Stimulated activated naive B cell treated with anti-CD40 and anti-IgM and Interleukin-4, amounts not matched to agents 10 μg/mL and 1 μg/mL and 100 μg/mL, for 72 hours (primary cell): ENCODE measurements at places on chromosomes 4 and X.

GRCh38 chrX:69374569-69374968 is 129.6 kb upstream of the NALF2 start:
- no peaks in the 10 kb centered on the region for H3K4me1 ChIP-seq
- peaks cover 9% of the 10 kb centered on the region for H3K27me3 ChIP-seq
- H3K4me3 ChIP-seq = no peak overlapping the region
- no peak for DNase-seq
- H3K36me3 ChIP-seq = no peaks in the 10 kb centered on the region
- no peak overlapping the region for H3K27ac ChIP-seq

DNA sequence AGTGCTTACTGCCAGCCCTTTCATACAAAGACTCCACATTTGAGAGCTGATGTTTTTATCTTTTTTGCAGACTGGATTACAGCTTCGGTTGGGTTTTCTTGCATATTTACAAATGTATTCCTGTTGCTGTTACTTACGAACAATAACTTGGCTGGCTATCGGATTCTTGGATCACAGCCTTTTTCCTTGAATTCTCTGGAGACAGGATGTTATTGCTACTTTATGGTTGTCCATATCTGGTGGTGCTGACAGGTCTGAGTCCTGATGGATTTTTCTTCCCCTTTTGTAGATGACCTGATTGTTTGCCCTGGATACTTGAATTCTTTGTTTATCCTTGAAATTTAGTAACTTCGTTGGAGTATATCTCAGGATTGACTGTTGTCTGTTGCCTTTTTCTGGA is 77.7 kb downstream of the PDK3 start:
- H3K4me1 ChIP-seq = no peaks in the 10 kb centered on the region
- H3K27ac ChIP-seq = no peak overlapping the region
- peaks cover 14% of the 10 kb centered on the region for H3K36me3 ChIP-seq
- no peaks in the 10 kb centered on the region for H3K27me3 ChIP-seq
- no peak for DNase-seq

GRCh38 chr4:85928775-85929591 is 430.9 kb downstream of the MAPK10 start:
- peaks cover 13% of the 10 kb centered on the region for H3K36me3 ChIP-seq
- no peaks in the 10 kb centered on the region for H3K27me3 ChIP-seq
- H3K27ac ChIP-seq = peak overlapping the region; percentile 7
- H3K4me1 ChIP-seq = peaks cover 36% of the 10 kb centered on the region
- H3K4me3 ChIP-seq = peak overlapping the region; percentile 70

DNA sequence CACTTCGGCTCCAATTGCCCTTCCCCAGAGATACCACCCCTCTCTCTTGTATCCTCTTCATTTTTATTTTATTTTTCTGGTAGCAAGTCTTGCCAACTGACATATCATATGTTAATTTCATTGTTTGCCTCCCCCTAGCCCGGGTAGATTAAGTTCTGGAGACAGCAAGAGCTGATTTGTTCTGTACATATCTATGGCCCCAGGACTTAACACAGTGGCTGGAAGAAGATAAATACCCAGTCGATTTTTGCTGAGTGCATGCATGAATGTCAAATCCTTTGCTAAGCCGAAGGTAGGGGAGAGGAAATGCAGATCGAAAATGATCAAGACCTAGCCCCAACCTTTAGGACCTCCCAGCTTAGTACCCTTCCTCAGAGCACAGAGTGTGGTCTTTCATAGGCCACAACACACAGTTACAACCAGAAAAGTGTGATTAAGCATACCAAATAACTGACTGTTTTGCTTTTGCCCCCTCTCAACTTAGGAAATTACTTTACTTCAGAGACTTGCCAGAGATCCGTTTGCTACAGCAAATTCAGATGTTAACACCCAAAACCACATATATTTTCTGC is 58.7 kb upstream of the KLF3 start:
- no peak for DNase-seq
- H3K27me3 ChIP-seq = no peaks in the 10 kb centered on the region
- no peak overlapping the region for H3K27ac ChIP-seq
- no peak overlapping the region for H3K4me3 ChIP-seq

DNA sequence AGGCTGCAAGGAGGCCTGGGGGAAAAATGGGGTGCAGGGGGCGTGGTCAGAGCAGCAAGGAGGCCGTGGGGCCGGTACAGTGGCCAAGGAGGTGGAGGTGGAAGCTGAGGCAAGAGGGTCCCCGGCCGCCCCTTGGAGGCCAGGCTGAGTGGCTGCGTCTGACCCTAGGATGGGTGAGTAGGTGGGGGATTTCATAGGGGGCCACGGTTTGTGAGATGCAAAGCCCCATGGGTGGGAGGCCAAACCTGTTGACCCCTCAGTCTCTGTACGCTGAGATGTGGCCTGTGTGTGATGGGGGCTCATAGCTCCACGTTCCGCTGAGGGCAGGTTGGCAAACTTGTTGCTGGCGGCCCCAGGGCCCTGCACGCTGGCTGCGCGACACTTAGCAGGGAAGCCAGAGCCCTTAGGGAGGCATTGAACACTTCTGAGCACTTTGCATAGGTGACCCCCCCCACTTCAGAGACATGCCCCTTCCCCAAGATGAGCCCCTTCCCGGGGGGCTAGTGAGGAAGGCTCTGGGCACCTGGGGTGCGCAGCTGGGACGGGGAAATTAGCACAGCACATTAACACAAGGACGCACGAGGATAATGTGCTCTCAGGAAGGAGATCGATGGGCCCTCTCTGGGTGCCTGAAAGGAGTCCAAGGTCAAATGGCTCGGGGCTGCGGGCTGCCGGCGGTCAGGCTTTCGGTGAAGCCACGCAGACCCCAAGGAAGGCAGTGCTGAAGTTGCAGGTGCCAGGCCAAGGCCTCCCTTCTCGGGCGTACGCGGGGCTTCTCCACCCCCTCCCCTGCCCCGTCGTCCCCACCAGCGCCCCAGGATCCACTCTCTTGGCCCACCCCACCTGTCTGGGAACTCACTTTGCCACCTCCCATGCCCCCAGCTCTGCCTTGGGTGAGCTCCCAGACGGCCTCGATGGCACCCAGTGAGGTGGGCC is 107.4 kb downstream of the HMX1 start:
- H3K4me1 ChIP-seq = no peaks in the 10 kb centered on the region
- DNase-seq = no peak
- H3K36me3 ChIP-seq = no peaks in the 10 kb centered on the region

DNA sequence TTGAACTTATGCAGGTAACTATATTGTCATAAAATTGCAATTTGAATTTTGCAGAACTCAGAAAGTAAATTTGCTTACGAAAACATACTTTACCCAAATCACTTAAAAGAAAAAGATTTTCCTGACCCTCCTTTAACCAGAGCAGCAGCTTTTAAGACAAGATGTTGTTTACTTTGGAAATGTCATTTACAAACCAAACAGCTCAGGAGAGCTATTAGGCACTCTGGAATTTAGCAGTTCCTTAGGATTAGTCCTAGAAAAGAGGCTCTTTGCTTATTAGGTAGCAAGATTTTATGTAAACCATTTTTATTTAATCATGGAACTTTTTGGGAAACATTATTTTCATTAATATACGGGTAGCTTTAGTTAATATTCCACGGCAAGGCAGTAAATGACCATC is 765.7 kb upstream of the POU3F4 start:
- DNase-seq = no peak
- H3K4me3 ChIP-seq = no peak overlapping the region
- no peaks in the 10 kb centered on the region for H3K27me3 ChIP-seq
- H3K27ac ChIP-seq = no peak overlapping the region
- H3K36me3 ChIP-seq = no peaks in the 10 kb centered on the region
- H3K4me1 ChIP-seq = no peaks in the 10 kb centered on the region

- DNase-seq = no peak
- H3K4me1 ChIP-seq = no peaks in the 10 kb centered on the region
- no peaks in the 10 kb centered on the region for H3K36me3 ChIP-seq
- H3K4me3 ChIP-seq = no peak overlapping the region
- no peaks in the 10 kb centered on the region for H3K27me3 ChIP-seq
These were observed 226.5 kb downstream of the FBXO8 start for GRCh38 chr4:174056959-174057358.

GRCh38 chrX:84956304-84956703 is 47.4 kb upstream of the APOOL start:
- H3K27ac ChIP-seq = no peak overlapping the region
- H3K27me3 ChIP-seq = no peaks in the 10 kb centered on the region
- no peaks in the 10 kb centered on the region for H3K36me3 ChIP-seq
- H3K4me1 ChIP-seq = no peaks in the 10 kb centered on the region
- H3K4me3 ChIP-seq = no peak overlapping the region
- no peak for DNase-seq

GRCh38 chrX:49272421-49272820 is 2.8 kb downstream of the PPP1R3F start:
- H3K27ac ChIP-seq = peak overlapping the region; percentile 42
- no peaks in the 10 kb centered on the region for H3K27me3 ChIP-seq
- peaks cover 15% of the 10 kb centered on the region for H3K36me3 ChIP-seq
- H3K4me1 ChIP-seq = peaks cover 46% of the 10 kb centered on the region
- DNase-seq = no peak

DNA sequence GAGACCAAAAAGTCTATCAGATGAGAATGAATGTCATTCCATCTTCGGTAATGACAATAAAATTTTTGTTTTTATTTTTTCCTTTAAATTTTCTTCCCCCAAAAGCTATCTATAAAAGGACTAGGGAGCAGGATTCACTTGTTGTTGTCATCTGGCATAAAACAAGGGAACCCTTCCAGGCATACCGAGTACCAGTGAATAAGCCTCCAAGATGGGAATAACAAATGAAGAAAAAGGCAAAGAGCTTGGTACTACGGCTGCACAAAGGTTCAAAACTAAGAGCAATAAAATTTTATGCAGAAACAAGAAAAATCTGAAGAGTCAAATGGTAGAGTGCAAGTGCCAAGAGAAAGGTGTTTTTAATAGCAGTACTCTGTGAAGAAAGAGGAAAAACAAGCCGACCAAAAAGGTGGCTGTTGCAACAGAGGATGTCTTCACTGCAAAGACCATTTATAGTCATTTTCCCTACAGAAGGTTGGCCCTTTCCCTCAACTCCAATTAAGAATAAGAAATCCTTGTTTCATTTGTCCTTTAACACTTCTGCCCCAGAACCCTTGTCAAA is 25.8 kb downstream of the PPP3CA start:
- no peak for DNase-seq
- no peak overlapping the region for H3K4me3 ChIP-seq
- no peak overlapping the region for H3K27ac ChIP-seq
- H3K27me3 ChIP-seq = no peaks in the 10 kb centered on the region

DNA sequence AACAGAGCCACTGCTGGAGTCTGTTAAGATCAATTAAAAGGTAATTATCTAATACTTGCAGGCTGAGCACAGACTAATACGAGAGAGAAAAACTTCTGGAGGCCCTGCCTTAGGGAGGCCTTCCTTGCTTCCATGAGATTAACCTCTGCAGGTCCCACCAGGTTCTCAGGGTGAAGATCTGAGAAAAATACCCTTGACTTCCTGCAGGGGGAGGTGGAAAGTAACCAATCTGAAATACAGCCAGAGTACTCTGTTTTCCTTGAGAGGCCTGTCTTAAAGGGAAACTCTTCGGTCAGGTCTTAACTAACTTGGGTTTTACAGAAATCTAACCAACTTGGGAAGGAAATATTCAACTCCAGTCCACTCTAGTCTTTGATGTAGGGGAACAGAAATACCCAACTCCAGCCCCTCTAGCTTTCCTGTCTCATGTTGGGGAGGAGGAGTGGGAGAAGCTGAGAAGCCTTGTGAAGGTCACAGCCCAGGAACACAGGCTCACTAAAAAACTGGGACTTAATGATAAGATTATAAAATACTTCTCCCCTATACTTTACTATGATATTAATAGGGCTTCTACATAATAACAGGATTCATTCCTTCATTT is 77.1 kb downstream of the TBCK start:
- H3K36me3 ChIP-seq = peaks cover 26% of the 10 kb centered on the region
- no peak overlapping the region for H3K27ac ChIP-seq
- no peaks in the 10 kb centered on the region for H3K4me1 ChIP-seq
- no peak overlapping the region for H3K4me3 ChIP-seq

- H3K27me3 ChIP-seq = peaks cover 78% of the 10 kb centered on the region
- H3K4me1 ChIP-seq = peaks cover 17% of the 10 kb centered on the region
- DNase-seq = no peak
These were observed 4.7 kb downstream of the HAND2 start for GRCh38 chr4:173525118-173526011.

DNA sequence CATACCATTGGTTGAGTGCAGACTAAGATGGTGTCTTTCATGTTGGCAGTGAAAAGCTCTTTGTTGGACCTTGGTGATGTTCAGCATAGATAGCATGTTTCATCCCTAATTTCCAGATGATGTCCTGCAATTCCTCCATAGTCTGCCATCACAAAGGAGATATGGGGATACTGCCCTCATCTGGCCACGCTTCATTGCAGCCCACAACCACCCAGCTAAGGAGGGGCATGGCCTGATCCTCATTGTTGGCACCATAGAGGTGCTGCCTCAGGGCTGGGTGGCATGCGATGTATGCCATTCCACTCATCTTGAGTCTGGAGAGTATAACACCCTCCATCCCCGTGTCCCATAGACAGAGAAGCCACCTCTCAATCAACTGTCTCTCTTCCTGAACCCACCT is 31.5 kb upstream of the NUDT6 start:
- H3K27ac ChIP-seq = no peak overlapping the region
- no peak overlapping the region for H3K4me3 ChIP-seq
- H3K36me3 ChIP-seq = peaks cover 44% of the 10 kb centered on the region
- H3K4me1 ChIP-seq = no peaks in the 10 kb centered on the region
- no peak for DNase-seq

DNA sequence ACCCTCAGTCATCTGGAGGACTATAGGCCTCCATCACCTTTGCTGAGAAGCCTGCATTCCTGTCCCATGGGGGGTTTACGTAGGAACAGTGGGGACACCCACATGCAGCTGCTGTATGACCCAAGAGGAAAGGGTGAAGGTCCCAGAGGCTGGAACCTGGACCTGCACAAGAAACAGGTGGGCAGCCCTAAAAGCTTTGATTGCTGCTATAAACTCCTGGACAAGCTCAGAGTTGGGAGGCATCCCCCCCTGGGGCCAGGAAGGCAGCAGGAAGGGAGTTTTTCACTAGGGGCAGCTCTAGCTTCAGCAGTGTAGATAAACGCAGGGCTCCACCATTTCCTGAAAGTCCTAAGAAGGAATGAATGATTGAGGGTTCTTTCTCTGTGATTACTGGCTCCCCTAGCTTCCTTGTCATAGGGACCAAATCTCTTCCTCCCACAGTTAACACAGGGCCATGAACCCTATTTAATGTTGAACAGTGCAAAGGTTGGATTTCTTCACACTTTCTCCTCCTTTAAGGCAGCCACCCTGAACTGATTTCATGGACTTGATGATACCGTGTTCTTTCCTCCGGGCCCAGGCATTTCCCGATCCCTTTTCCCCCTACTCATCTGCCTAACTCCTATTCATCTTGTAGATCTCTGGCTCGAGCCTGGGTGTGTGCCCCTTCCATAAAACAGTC is 84.2 kb downstream of the CHRNA9 start:
- H3K4me1 ChIP-seq = peaks cover 3% of the 10 kb centered on the region
- no peak for DNase-seq
- H3K27me3 ChIP-seq = no peaks in the 10 kb centered on the region
- H3K27ac ChIP-seq = no peak overlapping the region
- H3K4me3 ChIP-seq = no peak overlapping the region
